NCI-H2107 (cell line): ENCODE measurements at places on chromosomes 6 and 20.

- DNase-seq, result no peak
Observed at GRCh38 chr20:10963717-10964266, 290.0 kb upstream of the JAG1 start.

DNA sequence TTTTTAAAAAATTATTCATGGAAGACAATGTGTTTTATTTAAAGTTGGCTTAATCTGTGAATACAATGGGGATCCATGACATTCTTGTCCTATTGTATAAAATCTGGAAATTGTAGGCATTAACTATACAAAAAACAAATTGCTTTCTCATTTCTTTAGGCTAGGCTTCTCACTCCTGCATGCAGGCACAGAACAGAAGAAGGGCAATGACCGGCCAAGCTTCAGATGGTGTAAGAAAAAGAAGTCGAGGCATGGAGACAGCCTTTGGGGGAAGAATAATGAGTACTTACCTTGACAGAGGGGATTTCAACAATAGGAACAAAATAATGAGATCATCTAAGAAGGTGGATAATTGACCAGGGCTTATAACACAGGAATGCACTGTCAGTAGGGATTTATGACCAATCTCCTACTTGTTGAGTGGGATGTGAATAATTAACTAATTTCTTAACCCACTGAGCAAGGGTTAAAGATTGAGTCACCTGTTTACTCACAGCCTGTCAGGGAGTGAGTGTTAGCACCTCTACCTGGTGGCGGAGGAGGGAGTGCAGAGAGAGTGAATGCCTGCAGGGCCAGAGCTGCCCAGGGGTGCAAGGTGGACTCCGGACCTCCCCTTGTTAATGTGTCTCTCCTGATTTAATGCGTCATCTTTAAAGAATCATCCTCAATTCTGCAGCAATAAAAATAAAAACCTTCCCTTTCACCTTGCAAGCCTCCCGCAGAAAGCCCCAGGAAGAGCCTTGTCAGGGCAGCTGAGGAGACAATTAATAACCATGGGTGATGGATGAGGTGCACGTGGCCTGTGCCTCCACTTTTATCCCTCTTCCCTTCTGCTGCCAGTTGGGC lies 3.9 kb downstream of the SLC22A2 start:
- no peak for DNase-seq

GRCh38 chr6:83192456-83192855 lies 609 bp downstream of the PGM3 start:
- no peak for DNase-seq

- DNase-seq, result no peak
Observed at GRCh38 chr6:20955131-20955530, 420.9 kb downstream of the CDKAL1 start.

- no peak for DNase-seq
Observed at GRCh38 chr6:107418118-107418517, 41.2 kb downstream of the PDSS2 start.

DNA sequence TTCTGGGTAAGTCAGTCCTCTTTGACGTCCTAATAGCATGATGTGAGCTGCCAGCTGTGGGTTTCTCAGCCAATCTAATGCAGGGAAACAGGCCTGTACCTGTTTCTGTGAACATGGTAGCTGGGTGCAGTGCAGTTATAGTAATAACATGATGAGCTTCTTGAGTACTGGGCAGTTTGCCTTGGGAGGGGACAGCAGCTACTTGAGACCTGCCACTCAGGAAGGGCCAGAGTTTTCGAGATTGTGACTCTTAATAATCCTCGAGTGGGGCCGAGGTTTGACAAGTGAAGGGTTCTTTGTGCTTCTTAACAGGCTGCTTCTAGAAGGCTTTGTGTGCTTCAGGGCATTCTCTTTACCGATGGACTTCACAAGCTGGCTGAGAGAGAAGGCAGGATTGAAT lies 180.1 kb downstream of the JARID2 start:
- DNase-seq, result no peak

GRCh38 chr6:163857421-163857820 lies 442.9 kb downstream of the QKI start:
- DNase-seq, result no peak

GRCh38 chr6:132399376-132400074 lies 1.8 kb downstream of the MOXD1 start:
- DNase-seq, result no peak

DNA sequence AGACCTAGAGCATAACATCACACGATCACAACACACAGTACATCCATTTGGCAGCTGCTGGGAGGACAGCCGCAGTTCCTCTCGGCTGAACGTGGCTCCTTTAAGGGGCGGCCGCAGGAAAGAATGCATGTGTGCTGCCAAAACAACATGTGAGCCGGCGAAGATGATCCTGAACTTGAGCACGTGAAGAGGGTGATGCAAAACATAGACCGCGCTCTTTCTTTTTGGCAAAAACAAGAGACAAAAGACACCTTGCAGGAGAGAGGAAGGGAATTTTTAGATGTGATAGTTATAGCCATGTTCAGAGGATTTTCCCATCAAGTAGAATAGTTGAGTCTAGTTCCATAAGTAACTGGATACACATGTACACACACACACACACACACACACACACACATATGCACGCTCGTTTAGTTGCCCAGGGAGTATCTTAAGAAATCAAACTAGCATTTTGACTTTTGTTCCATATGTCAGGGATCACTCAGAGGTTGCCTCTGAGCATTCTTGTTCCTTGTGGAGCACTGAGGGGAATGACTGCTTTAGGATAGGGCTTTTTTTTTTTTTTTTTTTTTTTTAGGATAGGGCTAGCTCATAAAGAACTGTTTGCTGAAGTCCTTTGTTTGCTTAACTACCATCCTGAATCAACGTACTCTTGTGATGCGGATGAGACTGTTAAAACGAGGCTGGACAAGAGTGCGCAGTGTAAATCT lies 21.7 kb upstream of the RANBP9 start:
- no peak for DNase-seq

DNA sequence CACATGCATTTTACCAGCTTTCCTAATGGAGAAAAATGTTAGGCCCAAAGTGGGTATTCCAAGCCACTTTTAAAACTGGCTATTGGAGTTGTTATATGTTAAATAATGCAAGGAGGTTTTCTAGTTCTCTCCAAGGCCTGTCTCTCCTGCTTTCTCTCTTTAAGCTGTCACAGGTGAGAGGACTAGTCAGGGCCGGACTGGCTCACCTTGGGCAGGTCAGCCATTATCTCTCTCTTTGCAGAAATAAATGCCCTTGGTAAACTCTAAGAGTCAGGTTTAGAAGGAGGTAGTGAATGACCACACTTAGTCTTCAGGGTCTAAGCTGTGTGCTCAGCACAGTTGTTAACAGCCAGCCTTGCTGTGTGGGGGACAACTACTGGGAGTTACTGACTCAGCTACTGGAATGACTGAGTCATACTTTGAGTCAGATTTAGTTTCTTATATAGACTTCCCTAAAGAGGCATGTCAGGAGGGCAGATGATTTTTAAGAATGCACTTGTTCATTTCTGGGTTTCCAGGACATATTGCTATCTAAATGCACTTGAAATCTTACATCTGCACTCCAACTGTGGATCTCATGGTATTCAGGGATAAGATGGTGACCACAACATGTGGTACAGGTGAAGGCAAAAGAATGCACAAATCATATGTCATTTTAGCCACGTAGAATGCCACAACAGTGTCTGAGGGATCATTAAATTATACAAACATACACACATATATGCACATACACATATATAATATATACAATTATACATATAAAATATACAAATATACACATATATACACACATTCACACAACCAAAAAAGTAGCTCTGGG lies 719.4 kb downstream of the EPM2A start:
- DNase-seq, result no peak

- DNase-seq, result no peak
Observed at GRCh38 chr6:37372116-37372515, 18.3 kb downstream of the RNF8 start.

DNA sequence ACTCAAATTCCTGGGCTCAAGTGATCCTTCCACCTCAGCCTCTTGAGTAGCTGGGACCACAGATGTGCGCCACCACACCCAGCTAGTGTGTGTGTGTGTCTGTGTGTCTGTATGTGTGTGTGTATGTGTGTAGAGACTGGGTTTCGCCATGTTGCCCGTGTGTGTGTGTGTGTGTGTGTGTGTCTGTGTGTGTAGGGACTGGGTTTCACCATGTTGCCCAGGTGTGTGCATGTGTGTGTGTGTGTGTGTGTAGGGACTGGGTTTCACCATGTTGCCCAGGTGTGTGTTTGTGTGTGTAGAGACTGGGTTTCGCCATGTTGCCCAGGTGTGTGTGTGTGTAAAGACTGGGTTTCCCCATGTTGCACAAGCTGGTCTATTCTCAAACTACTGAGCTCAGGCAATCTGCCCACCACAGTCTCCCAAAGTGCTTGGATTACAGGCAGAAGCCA lies 28.3 kb downstream of the CDK5RAP1 start:
- DNase-seq, result no peak
